ENCODE measurements at places on chromosomes 13 and 19. TPM values are rescaled to one million over a fixed set of nuclear protein-coding genes. Genes with fewer than 3 reads are reported as not detected.

DNA sequence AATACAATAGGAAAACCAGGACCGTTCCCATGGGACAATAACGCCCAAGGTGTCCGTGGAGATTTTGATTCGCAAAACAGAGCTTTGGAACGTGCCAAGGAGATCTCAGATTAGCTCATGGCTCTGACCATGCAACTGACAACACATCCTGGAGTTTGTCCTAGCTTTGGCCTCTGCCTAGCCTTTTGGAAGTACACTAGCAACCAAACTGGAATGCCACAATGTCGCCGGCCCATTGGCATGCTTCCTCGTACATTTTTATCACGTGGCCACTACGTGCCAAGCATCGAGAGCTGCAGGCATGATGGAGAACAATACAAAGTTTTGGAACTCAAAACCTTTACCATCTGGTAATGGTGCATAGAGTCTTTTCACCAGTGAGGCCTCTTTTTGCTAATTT lies 256.5 kb downstream of the DCLK1 start:
- no peak overlapping the region for H3K27ac ChIP-seq
- no peaks in the 10 kb centered on the region for H3K27me3 ChIP-seq
- no peak overlapping the region for H3K4me3 ChIP-seq
- H3K4me1 ChIP-seq, result no peaks in the 10 kb centered on the region

DNA sequence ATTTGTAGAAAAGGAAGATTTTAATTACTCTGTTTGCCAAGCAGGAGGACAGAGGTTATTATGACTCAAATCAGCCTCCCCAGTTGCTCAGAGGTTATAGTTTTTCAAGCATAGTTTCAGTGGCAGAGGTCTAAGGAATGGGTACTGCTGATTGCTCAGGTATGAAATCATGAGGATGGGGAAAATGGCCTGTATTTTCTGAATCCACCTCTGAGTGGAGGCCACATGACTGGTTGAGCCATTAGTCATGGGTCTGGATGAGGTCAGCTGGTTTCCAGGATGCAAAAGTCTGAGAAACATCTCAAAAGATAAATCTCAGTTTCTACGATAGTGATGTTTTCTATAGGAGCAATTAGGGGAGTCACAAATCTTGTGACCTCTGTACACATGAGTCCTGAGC lies 62.8 kb upstream of the CEACAM8 start:
- H3K27me3 ChIP-seq, result peaks cover 21% of the 10 kb centered on the region
- no peak for DNase-seq
- no peak overlapping the region for H3K27ac ChIP-seq
- H3K36me3 ChIP-seq, result no peaks in the 10 kb centered on the region
- no peaks in the 10 kb centered on the region for H3K4me1 ChIP-seq
- H3K4me3 ChIP-seq, result no peak overlapping the region

Gene CGB3
- not detected for total RNA-seq

Gene TJP3
- 56.8 TPM for total RNA-seq

Measured in PC-9 (cell line).